ENCODE measurements at places on chromosomes 5 and 9.

DNA sequence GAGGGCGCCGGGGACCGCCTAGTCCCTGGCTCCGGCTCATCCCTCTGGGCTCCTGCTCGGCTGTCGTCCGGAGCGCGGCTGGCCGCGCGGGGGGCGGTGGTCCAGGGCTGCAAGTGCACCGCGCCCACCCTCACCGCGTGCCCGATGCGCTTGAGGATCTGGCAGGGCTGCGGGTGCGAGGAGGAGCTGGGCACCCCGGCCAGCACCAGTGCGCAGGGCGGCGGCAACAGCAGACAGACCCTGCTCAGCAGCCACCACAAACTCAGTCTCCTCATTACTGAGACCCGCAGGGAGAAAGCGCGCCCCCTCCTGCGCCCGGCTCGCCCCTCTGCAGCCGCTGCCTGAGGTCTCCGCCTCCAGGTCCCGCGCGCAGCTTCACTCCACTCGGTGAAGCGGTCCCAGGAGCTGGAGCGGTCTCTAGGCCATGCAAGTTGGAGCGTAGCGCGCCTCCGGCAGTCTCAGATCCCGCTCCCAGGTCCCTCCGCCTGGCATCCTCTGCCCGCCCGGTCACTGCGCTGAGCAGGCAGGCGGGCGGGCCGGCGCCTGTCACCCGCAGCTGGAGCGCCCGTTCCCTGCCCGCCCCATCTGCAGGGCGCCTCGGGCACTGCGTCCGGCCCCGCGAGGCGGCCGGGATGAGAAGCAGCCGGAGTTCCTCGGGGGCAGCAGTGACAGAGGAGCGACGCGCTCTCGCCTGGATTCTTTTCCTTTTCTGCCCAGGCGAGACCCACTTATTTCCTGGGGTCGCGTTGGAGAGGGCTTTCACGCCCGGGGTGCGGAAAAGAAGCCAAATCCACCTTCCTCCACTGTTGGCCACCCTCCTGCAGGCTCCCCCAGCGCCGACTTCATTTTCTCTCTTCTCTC is 512 bp downstream of the GRIN3A start:
- DNase-seq, result no peak

DNA sequence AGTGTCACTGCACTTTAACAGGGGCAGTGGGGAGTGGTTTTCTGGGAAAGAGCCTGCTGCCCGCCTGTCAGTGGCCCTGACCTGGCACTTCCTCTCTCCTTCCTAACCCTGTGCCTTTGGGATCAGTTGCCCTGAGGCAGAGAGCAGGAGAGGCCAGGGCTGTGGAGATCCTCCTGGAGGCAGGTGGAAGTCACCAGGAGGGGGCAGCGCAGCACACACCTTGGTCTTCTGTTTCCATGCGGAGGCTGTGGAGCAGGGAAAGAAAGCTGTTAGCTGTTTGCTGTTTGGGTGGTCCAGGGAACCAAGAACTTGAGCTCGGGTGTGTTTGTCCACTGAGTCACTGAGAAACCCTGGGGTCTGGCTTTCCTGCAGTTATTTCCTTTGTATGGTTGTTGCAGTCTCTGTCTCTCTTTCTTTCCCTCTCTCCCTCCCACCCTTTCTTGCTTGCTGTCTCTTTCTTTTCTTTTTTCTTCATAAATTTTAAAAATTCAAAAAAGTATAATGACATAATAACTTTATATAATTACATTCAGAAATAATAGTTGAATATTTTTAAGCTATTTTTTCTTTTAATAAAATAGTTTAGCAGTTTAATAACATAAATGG is 28.1 kb downstream of the NTRK2 start:
- peak; percentile 75 for DNase-seq

DNA sequence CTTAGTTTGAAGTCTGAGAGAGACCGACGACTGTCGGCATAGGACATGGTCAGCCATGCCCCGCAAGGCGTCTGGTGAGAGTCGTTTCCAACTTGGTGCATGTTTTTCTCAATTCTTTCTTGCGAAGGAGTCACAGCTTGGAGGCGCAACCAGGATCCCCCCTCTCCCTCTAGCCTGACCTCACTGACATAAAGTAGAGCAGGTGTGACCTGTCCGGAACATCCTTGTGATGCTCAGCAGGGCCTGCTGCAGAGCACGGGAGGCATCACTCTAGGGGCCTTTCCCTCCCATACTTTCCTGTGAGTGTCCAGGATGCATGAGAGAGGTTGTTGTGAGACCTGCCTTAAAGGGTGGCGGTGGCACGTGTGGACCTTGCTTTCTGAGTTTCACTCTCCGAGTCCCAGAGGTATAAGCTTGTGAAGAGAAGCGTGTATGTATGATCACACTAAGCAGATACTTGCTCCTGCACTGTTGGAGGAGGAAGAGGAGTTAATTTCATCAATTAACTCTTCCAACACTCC is 5.0 kb downstream of the TENT4A start:
- DNase-seq, result peak; percentile 18

DNA sequence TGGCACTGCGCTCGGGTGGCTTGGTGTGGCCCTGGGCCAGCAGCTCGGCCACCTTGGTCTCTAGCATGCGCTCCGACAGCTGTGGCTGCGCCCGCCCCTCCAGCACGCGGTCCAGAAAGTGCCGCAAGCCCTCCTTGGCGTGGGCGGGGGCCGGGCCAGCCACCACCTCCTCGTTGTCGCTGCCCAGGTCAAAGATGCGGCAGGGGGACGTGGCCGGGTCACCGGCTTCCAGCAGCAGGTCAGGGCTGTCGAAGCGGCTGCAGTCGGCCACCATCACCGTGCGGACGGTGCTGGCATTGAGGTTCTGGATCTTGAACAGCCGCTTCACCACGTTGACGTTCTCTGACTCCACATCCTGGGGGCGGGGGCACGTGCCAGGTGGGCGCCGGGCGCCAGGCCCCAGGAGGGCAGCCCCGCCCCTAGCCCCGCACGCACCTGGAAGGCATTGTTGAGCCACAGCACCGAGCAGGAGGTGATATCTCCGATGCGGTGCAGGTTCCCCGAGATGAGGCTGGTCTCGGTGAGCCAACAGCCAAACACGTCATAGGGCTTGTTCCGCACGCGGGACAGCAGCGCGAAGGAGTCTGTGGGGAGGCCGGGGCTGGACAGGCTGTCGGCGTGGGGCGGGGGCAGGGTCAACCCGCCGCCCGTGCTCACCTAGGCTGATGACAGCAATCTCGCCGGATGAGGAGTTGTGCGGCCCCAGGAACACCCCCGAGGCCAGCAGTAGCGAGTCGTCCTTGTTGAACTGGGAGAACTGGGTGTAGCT is 2.2 kb downstream of the FBXW5 start:
- no peak for DNase-seq

Data from stimulated activated CD8-positive, alpha-beta memory T cell treated with anti-CD3 and anti-CD28 coated beads, Interleukin-4, amount 100 ng/mL, for 48 hours (primary cell).